Activated CD8-positive, alpha-beta T cell treated with anti-CD3 and anti-CD28 coated beads, Interleukin-2, amount 10 ng/mL, durations not matched to agents 7 days and 5 days (primary cell): ENCODE measurements at places on chromosomes 2 and 18.

- DNase-seq, result no peak
- peaks cover 29% of the 10 kb centered on the region for H3K4me1 ChIP-seq
- no peaks in the 10 kb centered on the region for H3K27me3 ChIP-seq
- H3K27ac ChIP-seq, result peak overlapping the region; percentile 32
- peaks cover 7% of the 10 kb centered on the region for H3K36me3 ChIP-seq
Measured at GRCh38 chr2:109028738-109029489, 39.9 kb upstream of the EDAR start.

DNA sequence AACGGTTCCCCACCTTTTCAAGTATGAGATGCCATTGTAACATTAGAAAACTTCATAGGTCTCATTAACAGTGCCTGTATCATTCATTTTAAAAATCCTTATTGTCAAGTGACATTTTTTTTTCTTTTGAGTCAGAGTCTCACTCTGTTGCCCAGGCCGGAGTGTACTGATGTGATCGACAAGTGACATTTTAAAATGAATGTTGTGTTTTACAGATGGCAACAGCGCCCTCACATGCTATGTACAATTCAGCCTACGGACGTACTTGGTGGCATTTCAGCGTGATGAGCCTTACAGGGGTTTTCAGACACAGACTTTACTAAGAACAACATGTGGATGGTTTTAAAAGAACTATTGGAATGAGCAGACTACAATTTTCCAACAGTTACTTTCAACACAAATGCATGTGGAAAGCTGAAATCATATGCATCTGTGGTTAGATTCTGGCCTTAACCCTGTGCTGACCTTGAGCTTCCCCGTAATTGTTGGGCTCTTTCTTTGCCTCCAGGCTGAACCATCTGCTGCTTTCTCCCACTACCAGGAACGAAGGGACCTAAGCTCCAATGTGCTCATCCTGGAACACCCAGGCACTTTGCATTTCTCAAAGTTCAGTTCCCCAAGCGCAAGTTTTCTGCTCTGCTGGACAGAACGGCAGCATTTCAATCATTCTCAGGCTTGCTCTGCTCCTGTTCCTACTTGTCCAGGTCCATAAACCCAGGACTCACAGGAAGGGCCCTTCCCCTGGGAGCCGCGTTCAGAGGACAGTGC is 119.9 kb upstream of the NDUFV2 start:
- H3K36me3 ChIP-seq, result no peaks in the 10 kb centered on the region
- H3K4me1 ChIP-seq, result no peaks in the 10 kb centered on the region
- H3K27ac ChIP-seq, result no peak overlapping the region
- DNase-seq, result peak; percentile 49
- H3K27me3 ChIP-seq, result peaks cover 8% of the 10 kb centered on the region

- H3K27me3 ChIP-seq, result no peaks in the 10 kb centered on the region
- no peak for DNase-seq
- H3K27ac ChIP-seq, result no peak overlapping the region
- H3K36me3 ChIP-seq, result no peaks in the 10 kb centered on the region
- H3K4me3 ChIP-seq, result no peak overlapping the region
Measured at GRCh38 chr2:16777123-16777870, 111.7 kb upstream of the CYRIA start.

GRCh38 chr2:66433945-66434678 is 813 bp upstream of the MEIS1 start:
- H3K4me1 ChIP-seq, result peaks cover 29% of the 10 kb centered on the region
- DNase-seq, result peak; percentile 37
- H3K36me3 ChIP-seq, result peaks cover 5% of the 10 kb centered on the region
- peak overlapping the region; percentile 71 for H3K4me3 ChIP-seq
- peaks cover 78% of the 10 kb centered on the region for H3K27me3 ChIP-seq
- peak overlapping the region; percentile 30 for H3K27ac ChIP-seq

GRCh38 chr2:16767789-16768476 is 102.3 kb upstream of the CYRIA start:
- no peaks in the 10 kb centered on the region for H3K27me3 ChIP-seq
- H3K27ac ChIP-seq, result no peak overlapping the region
- H3K36me3 ChIP-seq, result no peaks in the 10 kb centered on the region
- no peak overlapping the region for H3K4me3 ChIP-seq
- H3K4me1 ChIP-seq, result no peaks in the 10 kb centered on the region
- DNase-seq, result no peak

DNA sequence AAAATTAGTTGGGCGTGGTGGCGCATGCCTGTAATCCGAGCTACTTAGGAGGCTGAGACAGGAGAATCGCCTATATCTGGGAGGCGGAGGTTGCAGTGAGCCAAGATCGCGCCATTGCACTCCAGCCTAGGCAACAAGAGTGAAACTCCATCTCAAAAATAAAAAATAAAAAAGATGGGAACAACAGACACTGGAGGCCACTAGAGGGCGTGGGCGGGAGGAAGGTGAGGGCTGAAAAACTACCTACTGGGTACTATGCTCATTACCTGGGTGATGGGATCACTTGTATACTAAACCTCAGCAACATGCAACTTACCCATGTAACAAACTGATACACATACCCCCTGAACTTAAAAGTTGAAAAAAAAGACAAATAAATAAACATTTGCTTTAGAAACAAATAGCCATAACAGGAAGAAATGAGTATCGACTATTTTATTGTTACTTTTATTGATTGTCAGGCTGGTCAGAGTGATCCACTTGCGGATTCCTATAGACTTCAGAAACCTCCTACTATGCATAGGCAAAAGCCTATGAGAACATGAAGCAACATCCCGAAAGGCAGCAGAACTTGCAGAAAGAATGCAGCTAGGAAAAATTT is 61.0 kb downstream of the TMEM163 start:
- no peak overlapping the region for H3K4me3 ChIP-seq
- no peak overlapping the region for H3K27ac ChIP-seq
- peak; percentile 40 for DNase-seq
- no peaks in the 10 kb centered on the region for H3K36me3 ChIP-seq
- H3K4me1 ChIP-seq, result peaks cover 14% of the 10 kb centered on the region

- peak overlapping the region; percentile 98 for H3K27ac ChIP-seq
- DNase-seq, result peak; percentile 39
- H3K27me3 ChIP-seq, result no peaks in the 10 kb centered on the region
- peaks cover 6% of the 10 kb centered on the region for H3K36me3 ChIP-seq
Measured at GRCh38 chr18:21599585-21600525, 649 bp downstream of the ESCO1 start.
